ENCODE measurements at places on chromosomes 16 and 17.

GRCh38 chr17:48795444-48796162, 21.4 kb downstream of the TTLL6 start:
- DNase-seq: no peak

- DNase-seq: no peak
These were observed 11.4 kb downstream of the MARVELD3 start for GRCh38 chr16:71637398-71637797.

DNA sequence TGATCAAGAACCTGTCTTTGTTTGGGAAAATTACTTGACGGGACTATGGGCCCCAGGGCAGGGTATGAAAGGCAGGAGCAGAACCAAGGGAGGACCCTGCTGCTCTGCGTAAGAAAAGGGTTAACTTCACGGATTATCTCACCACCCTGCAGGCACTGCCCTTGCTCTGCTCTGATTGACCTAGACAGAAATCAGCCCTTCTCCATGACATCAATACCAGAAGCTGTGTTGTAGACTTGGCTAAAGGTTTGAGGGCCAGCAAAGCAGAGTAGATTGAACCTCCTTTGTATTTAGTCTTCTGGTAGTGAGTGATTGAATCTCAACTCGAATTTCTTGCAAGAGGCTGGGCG, 52.9 kb upstream of the ETV4 start:
- DNase-seq: no peak

GRCh38 chr17:79833110-79833450, 6.2 kb downstream of the CBX4 start:
- DNase-seq: no peak

DNA sequence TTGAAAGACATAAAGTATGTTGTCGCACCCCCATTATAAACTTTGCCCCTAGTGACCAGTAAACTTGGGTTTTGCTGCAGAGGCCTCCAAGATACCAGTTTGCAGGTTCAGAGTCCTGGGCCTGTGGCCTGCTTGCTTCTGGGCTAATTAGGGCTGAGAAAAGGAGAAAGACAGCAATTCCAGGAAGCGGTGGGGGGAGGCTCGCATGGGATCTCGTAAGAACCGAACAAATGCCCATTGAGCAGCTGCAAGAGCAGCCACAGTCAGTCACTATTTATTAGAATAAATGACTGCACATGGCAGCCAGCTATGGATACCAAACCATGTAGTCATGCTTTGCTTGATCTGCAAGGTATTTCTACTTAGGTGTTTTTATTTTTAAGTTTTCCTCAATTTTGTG, 4.9 kb downstream of the SHISA9 start:
- DNase-seq: no peak

GRCh38 chr17:74888469-74888868, 5.0 kb downstream of the FADS6 start:
- no peak for DNase-seq

DNA sequence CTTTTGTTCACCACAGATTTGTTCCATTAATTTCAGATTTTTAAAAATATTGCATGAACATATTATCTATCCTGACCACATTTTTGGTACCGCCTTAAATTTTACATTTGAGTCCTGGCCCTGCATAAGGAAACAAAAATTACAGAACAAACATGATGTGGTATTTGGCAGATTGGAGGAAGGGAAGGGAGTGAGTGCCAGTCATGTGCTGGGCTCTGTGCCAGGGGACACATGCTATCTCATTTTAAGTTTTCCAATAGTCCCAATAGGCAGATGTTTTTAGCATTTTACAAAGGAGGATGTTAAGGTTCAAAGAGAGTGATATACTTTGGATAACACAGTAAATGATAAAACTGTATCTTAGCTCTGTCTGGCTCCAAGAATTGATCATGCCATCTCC, 185.1 kb downstream of the CDK5R1 start:
- DNase-seq: no peak

DNA sequence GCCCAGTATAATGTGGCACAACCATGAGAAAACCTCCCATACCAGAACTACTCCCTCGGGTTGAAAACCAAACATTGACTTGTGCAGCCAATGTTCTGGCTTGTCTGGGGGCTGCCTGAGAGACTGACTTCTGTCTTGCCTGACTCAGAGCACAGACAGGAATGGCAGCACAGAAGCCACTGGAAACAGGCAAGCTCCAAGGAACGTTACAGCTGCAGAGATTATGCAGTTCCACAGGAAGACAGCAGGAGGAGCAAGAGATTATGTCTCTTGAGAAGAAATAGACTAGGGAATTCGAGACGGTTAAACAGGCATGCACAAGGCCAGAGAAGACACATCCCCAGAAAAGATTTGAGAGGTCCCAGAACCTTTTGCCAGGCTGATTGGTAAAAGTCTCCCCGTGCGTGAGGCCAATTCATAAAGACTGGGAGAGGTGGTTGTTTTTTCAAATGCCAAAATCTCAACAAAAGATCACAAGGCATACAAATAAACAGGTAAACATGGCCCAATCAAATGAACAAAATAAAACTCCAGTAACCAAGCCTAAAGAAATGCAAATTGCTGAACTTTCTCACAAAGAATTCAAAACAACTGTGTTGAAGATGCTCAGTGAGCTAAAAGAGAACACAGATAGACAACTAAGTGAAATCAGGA, 90.6 kb upstream of the CDH5 start:
- DNase-seq: peak; percentile 35

DNA sequence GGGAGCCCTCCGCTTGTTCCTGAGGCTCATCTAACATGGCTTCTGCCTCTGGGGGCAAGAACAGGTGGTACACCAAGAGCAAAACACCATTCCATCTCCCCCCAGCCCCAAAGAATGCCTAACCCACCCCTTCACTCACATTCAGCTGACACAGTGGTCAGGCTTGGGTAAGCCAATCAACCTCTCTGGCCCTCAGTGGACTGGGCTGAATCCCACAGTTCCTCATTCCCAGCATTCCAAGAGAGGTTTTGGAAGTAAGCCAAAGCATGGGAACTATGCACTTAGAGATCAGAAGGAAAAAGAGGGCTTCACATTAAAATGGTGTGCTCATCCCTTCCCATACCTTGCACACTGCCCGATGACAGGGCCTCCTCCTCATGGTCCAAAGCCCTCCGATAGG, 7.8 kb downstream of the PIGS start:
- DNase-seq: no peak

DNA sequence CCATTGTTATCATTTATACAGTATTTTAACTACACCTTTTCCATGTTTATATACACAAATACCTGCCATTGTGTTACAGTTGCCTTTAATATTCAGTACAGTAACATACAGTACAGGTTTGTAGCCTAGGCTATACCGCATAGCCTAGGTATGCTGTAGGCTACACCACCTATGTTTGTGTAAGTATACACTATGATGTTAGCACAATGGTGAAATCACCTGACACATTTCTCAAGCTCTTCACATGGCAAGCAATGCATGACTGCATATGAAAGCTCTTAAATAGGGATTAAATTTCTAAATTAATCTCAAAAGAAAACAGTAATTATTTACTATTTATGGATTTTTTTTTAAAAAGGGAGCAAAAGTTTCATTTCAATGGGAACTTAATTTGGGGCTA, 12.0 kb downstream of the LRRC37B start:
- no peak for DNase-seq

GRCh38 chr17:66548659-66549310, 246.4 kb downstream of the PRKCA start:
- no peak for DNase-seq

GRCh38 chr17:33291248-33292200, 1.6 kb downstream of the ASIC2 start:
- DNase-seq: peak; percentile 67

GRCh38 chr17:41516830-41517283, 1.8 kb downstream of the KRT15 start:
- no peak for DNase-seq

GRCh38 chr16:50273888-50274325, 7.6 kb downstream of the ADCY7 start:
- peak; percentile 96 for DNase-seq

- peak; percentile 22 for DNase-seq
These were observed at the start of gene WFIKKN1 for GRCh38 chr16:630815-631405. Gene WFIKKN1 (plus strand): TSS chr16:630985. CDS start chr16:631254, 269 bp downstream.

DNA sequence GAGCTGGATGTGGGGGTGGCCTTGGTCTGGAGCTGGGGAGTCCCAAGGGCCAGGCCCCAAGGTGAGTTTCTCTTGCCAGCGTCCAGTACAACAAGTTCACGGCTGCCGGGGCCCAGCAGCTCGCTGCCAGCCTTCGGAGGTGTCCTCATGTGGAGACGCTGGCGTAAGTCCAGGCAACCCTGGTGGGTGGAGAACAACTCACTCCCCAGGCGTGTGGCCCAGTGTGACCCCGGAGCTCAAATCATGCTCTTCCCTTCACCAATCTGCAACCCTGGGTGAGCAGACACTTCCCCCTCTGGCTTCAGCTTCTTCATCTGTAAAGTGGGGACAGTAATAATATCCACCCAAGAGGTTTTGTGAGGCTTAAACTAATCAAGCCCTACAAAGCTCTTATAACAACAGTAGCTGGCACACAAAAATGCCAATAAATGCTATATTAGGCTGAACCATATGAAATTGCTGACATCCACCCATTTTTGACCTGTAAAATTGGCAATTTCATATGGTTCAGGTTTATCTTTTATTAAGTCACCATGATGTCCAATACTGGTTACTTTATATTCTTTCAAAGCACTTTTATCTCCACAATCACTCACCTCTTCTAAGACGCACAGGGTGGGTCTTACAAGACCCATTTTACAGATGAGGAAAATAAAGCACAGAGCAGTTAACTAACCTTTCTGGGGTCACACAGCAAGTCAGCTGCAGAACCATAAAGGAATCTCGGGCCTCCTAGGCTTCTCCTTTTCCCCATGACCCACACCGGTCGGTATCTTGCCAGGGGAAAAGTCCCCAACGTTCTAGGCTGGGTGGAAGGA, 19.7 kb downstream of the DEXI start:
- DNase-seq: no peak

DNA sequence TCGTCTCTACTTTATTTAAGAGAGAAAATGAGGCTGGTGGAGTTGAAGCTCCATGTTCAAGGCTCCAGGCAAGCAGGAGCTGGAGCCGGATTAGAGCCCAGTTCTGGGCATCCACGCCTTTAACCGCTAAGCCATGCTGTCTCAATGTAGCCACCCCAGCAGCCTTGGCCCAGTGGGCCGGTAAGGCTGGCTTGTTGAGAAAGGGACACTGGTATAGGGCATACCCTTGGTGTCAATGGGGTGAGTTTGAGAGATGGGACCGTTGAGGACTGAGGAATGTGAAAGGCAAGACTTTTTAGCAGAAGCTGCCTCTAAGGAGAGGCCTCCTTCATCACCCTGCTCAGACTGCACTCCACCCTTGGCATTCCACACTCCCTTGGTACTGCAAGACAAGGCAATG, 147.4 kb downstream of the CYLD start:
- no peak for DNase-seq

DNA sequence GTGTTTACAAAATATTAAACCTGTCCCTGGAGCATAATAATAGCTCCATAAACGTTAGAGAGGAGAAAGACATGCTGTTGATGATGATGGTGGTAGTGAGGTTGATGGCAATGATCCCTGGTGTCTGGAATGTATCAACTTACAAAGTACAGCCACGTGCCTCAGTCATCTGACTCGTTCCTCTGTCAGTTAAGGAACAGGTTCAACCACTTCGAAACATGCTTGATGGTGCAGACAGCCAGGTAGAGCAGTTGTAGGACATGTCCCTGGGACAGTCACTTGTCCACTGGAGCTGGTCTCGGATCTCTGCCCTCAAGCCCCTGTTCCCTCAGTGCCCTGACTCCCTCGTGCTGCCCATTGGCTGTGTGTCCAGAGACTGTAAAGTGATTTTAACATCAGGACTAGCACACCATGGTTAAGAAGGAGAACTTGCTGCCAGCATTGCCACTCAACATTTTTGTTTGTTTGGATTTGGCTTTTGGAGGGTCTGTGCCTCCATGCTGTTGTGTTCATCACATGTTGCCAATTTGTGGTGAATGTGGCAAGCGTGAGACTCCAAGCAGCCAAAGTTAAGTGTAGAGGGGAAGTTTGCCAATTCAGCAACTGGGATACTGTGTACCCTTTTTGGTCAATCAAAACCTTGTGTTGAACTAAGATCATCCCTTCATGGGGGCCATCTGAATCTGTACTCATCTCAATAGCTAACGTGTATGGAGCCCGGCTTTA, 16.3 kb upstream of the SALL1 start:
- DNase-seq: no peak

DNA sequence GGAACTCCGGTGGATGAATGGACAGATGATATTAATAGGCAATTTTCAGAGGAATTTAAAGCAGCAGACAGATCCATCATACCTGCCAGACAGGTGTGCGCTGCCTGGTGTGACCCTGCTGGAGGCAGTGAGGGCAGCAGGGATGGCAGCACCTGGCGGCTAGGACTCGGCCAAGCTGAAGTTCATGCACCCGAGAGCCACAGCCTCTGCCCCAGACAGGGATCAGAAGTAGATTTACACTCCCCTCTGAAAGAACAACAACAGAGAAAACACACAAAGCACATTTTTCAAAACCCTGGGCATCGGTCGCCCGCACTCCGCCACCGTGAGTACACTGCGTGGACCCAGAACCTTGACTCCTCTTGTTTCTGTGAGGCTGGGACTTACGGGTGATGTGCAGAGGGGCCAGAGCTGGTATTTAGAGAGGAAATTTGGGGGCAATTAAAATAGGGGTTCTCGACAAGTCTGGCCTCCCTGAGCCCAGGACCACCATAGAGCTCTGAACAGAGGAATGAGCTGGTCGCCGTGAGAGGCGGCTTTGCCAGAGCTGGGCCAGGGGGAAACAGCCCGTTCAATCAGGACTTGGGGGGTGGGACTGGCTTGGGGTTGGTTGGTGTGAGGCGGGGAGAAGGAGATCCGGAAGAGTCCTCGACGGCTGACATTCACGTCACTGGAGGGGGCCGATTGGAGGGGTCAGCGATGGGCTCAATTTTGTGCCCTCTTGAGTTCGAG, 101.0 kb downstream of the METRNL start:
- DNase-seq: no peak

DNA sequence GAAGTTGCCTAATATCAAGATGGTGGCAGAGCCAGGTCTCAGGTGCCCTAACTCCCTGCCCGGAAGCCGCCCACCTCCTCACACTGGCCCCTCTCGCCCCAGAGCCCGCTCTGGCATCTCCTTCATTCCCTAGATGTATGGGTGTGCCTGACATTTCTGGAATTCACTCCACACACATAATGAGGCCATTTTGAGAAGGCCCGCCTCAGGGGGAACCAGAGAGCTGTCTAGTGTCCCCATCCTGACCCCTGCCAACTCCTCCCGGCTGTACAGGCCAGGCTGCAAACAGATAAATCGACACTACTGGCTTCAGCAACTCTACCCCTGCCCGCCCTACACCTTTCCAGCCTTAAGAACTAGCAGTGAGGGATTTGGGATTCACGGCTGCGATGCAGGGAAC, 7.7 kb downstream of the WNT3 start:
- DNase-seq: no peak
